KG1 (cell line): ENCODE measurements at places on chromosomes 13 and 19.

DNA sequence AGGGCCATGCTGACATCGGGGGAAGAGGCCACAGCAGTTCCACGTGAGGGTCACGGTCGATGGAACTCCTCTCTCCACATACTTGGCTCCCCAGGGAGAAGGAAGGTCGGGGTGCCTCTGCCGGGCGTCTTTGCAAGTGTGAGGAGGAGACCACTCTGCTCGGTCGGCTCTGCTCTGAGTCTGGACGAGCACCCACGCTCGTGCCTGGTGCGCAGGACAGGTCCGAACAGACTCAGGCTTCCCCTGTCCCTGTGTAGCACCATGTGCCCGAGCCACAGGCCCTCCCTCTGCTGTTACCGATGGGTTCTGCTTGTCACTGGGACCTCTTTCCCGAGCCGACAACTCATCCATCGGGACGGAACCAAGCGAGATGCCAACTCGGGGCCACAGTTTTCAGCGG lies 35.1 kb downstream of the TMEM255B start:
- no peak for DNase-seq

- DNase-seq, result no peak
Measured at GRCh38 chr13:69202996-69203395, 904.6 kb upstream of the ATXN8OS start.

GRCh38 chr13:93653776-93654175 lies 427.2 kb downstream of the GPC6 start:
- no peak for DNase-seq

- no peak for DNase-seq
Measured at GRCh38 chr13:24407844-24408243, 98.5 kb downstream of the C1QTNF9 start.

- DNase-seq, result no peak
Measured at GRCh38 chr13:35894636-35895035, 236.5 kb downstream of the DCLK1 start.

DNA sequence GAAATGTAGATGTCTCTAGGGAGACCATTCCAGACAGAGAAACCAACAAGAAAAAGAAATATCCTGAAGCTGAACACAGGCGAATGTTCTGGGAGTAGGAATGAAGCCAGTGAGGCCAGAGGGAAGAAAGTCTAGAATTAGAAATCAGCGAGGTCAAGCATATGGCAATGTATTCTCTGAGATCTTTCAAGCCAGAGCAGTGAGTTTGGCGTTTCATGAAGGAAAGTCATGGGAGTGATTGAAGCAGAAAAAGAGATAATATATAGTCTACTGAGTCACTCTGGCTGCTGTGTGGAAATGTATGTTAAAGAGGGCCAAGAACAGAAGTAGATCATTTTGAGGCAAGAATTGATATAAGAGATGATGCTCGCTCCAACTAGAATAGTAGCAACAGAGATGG lies 576.0 kb downstream of the PCDH17 start:
- no peak for DNase-seq

GRCh38 chr19:5205381-5205780 lies 135.2 kb downstream of the PTPRS start:
- DNase-seq, result peak; percentile 51

DNA sequence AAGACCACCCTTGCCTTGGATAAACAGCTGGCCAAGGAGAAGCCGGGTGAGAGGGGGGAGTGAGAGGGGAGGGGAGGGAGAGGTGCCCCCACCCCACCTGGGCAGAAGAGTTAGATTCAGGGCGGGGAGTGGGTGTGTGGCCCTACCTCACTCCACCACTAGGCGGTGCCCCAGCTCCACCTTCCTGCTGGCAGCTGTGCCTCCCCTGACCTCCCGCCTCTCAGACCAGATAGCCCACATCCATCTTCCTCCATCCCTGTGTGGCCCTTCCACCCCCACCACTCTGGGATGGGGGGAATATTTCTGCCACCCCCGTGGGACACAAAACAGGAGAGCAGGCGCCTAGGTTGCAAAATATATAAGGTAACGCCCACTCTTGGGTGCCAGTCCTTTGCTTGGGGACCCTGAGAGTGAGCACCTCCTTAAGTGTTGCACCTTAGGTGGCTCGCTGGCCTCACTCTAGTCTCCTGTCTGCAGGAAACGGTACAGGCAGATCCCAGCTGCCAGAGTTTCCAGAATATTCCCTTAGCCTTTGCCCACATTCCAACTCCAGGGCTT lies 13.8 kb upstream of the EHD2 start:
- no peak for DNase-seq

DNA sequence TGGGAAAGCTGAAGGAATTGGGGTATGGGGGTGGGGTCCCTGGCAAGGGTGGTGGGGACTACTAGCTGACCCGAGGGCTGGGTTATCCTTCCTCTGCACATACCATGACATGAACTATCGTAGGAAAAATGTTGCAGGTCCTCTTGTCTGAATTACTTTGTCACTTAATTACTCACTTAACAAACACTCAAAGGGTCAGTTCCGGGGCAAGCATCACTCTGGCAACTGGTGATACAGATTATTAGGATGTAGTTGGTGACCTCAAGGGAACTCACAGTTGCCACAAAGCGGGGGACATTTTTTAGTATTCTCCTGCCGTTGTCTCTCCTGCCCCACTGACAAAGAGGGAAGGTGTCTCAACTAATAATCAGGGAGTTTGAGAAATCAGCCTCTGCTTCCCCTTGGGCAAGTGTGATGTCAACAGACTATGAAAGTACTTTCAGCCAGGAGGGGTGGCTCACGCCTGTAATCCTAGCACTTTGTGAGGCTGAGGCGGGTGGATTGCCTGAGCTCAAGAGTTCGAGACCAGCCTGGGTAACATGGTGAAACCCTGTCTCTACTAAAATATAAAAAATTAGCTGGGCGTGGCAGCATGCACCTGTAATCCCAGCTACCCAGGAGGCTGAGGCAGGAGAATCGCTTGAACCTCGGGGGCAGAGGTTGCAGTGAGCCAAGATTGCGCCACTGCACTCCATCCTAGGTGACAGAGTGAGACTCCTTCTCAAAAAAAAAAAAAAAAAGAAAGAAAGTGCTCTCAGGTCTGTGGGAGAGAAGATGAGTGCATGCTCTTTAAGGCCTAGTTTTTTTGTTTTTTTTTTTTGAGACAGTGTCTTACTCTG lies 10.3 kb downstream of the DNAJB1 start:
- DNase-seq, result no peak

- no peak for DNase-seq
Measured at GRCh38 chr19:6235031-6235951, 44.5 kb downstream of the MLLT1 start.

- no peak for DNase-seq
Measured at GRCh38 chr13:87087741-87088140, 583.4 kb upstream of the SLITRK5 start.

DNA sequence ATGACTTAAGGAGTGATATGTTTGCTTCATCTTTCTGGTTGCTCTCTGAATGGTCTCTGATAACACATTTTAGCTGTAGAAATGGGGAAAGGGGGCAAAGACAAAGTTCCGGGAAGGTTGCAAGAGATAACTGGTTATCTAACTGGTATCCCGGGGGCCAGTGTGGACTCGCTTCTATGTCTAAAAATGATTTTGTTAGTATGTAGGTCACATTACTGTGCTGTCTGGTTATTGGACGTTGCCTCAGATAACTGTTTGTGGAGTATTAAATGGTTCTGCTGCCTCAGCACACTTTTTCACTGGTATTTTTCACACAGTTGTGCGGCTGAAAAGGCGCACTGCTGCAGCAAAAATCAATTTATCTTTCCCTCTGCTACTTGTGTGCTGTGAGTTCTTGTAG lies 63.0 kb upstream of the ZNF536 start:
- no peak for DNase-seq

GRCh38 chr13:92265408-92265807 lies 867.0 kb downstream of the GPC5 start:
- no peak for DNase-seq

GRCh38 chr19:23718802-23719201 lies 31.8 kb upstream of the ZNF675 start:
- DNase-seq, result no peak

DNA sequence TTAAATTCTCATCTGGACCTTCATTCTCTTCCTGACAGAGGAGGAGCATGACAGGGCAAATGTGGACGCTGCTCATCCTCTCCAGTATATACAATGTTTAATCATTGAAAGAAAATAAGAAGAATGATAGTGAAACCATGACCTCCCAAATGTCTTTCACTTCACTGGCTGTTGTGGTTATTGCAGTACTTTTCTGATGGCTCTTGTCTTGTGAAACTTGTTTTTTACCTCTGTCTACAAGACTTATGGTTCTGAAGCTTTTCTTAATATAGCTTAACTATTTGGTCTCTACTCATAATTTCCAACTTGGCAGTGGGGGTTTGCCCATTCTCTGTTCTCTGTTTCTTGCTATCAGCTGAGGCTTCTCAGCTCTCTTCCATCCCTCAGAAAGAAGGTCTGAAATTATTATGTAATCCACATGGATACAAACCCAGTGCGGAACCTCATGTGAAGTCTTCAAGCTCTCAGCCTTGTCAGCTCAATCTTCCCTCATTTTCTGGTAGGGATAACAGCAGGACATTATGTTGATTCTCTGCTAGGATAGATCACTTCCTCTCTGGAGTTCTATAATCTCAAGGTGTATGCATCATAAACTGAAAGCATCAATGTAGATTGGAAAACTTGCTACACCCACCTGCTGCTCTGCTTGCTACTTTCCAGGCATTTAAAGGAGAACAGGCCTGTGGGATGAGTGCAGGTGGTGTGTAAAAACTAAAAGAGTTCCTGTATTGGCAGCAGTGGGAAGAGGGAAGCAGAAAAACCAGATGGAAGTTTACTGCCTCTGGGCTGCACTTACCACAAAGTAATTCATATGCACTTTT lies 250.3 kb upstream of the HTR2A start:
- no peak for DNase-seq

DNA sequence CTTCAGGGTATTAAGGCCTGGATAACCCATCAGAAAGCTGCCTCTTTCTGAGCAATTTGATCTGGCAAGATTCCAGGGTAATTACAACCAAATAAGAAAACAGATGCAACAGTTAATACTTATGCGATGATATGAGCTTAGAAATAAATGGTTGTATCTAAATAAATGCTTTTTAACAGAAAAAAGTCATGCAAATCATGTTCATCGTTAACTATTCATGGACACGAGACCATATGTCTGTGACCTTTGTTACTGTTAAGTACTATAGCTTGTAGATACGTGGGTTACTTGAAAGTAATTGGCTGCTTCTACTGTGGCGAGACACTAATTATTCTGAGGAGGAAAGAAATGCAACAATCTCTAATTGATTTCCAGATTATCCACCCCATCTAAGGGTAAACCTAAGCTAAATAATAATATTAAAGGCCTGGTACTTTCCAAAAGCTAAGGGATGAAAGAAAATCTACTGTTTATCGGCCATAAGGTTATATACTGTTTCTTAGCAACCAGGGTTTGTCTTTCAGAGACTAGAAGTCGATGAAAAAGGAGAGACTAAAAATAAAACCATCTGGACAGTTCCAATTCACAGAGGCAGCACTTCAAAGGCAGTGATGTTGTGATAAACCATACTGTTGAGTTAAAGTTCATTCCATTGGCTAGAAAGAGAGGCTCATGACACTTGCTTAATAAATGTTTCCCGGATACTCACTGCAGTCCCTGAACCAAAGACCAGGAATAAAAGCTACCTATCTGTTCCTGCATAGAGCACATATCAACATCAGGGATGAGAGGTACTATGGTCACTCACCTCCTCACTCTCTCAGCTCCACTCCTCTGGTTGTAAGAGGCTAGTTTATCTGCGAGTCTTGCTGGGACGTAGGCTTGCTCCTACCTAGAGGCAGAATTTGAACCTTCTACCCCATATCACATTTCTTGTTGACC lies 1.5 kb downstream of the EPSTI1 start:
- no peak for DNase-seq

DNA sequence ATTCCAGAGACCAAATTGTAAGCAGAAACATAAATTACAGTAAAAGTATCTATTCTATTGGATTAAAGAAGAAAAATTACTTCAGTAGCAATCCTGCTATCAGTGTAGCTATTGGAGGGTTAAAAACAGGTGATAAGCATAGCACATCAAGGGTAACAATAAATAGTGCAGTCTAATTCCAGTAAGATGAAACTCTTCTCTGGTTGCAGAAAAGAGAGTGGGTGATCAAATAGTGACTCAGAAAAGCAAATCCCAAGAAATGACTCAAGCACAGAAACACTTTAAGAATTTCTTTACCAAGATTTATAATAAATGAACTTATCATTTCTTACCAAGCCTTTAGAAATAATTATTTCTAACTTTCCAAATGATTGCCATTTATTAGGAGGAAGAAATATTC lies 135.7 kb downstream of the LMO7 start:
- no peak for DNase-seq

DNA sequence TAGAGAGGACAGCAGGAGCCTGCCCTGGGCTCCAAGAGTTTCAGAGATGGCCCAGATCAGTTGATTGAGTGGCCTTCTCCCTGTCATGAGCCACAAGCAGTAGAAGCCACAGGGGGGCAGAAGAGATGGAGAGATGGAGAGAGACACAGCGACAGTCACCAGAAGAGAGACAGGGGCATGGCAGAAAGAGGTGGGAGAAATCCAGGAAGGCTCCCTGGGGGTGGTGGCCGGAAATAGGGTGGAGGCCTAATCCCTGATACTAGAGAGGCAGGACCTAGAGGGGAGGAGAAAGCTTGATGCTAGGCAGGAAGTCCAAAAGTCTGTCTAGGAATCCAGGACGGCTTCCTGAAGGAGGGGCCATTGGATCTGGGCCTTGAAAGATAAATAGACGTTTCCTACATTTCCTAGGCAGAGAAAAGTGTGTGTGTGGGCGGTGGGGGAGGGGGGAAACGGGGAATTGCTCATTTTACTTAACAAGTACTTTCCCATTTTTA lies 9.6 kb upstream of the TPM4 start:
- no peak for DNase-seq

DNA sequence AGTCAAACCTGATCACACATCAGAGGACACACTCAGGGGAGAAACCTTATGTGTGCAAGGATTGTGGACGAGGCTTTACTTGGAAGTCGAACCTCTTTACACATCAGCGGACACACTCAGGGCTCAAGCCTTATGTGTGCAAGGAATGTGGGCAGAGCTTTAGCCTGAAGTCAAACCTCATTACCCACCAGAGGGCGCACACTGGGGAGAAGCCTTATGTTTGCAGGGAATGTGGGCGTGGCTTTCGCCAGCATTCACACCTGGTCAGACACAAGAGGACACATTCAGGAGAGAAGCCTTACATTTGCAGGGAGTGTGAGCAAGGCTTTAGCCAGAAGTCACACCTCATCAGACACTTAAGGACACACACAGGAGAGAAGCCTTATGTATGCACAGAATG lies 8.2 kb upstream of the ZNF527 start:
- DNase-seq, result no peak
